Stimulated activated CD4-positive, alpha-beta T cell treated with anti-CD3 and anti-CD28 coated beads, Interleukin-2, amount 100 ng/mL, for 48 hours (primary cell): ENCODE measurements at places on chromosomes 1 and 21.

GRCh38 chr1:64242895-64243756 is 39.7 kb downstream of the UBE2U start:
- DNase-seq, result no peak

GRCh38 chr1:155062702-155063411 is 683 bp upstream of the EFNA4 start:
- DNase-seq, result peak; percentile 88

- peak; percentile 13 for DNase-seq
Measured at GRCh38 chr1:64864018-64864940, 102.1 kb downstream of the JAK1 start.

DNA sequence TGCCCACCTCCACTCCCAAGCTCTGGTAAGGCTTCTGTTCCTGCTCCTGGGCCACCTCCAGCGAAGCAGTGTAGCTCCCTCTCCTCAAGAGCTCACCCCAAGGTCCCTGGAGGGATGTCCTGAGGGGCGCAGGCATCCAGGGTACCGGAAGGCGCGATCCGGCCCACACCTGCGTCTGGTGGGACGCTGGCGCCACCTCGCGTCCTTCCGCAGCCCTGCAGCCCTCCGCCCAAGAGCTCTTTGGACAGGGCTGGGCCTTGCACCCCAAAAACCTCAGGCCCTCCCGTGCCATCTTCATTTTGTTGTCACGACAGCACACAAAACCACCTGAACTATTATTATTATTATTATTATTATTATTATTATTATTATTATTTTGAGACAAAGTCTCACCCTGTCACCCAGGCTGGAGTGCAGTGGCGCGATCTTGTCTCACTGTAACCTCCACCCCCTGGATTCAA is 49.2 kb upstream of the PAX7 start:
- DNase-seq, result peak; percentile 50

GRCh38 chr1:102941366-102941947 is 166.9 kb downstream of the COL11A1 start:
- no peak for DNase-seq

DNA sequence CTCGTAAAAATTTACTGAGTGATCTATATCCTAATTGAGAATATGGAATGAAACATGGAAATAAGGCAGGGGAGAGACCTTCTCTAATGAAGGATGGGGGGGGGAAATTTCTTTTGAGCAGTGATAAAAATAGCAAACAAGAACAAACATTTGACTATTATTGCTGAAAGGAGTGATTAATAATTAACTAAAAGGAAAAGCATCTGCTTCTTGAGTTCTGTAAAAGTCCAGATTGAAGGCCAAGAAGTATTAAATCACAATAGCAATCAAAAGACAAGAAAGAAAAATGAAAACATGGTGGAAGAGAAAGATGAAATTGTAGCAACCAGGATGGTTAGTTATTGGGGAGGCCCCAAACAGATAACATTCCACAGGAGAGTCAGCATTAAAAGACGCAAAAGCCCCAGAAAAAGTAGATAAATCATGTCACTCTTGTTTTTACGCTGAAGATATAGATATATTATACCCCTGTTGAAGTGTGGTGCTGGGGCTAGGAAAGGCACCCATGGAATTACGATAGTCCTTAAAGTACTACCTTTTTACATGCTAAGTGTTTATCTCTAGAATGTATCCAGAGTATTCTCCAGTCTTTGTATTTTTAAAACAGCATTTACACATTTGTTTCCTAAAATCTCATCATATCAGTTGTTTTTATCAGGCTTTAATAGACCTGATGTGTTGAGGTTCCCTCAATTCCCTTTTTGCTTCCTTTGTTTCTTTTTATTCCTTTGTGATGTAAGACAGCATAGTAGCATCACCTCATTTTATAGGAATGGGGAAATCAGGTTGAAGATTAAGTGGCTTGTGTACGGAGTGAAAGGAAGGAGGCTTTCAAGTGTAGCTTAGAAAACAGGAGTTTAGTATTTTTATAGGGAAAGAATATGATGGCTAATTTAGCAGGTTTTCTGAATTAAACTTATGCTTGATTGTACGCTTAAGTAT is 28.9 kb downstream of the DISP1 start:
- no peak for DNase-seq

- DNase-seq, result no peak
Measured at GRCh38 chr21:44780137-44780502, 21.5 kb downstream of the UBE2G2 start.

- no peak for DNase-seq
Measured at GRCh38 chr1:210377731-210378333, 49.1 kb downstream of the HHAT start.

DNA sequence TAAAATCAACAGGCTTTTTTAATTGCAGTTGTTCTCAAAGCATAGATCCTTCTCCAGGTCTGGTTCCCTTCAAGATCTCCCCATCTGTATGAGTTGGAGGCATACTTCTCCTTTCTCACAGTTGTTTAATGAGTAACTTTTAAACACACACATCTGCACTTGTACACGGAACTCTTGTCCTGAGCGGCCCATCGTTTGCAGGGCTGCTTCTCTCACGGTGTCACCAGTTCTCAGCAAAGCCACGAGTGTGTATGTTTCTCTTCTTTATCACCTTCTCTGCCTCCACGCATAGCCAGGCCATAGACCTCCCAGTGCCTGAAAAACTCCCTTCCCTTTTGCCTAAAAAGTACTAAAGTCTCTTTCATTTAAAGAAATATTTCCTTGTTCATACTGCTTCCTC is 68.7 kb upstream of the ROR1 start:
- DNase-seq, result no peak

GRCh38 chr1:222732216-222733159 is 4.5 kb upstream of the FAM177B start:
- no peak for DNase-seq

DNA sequence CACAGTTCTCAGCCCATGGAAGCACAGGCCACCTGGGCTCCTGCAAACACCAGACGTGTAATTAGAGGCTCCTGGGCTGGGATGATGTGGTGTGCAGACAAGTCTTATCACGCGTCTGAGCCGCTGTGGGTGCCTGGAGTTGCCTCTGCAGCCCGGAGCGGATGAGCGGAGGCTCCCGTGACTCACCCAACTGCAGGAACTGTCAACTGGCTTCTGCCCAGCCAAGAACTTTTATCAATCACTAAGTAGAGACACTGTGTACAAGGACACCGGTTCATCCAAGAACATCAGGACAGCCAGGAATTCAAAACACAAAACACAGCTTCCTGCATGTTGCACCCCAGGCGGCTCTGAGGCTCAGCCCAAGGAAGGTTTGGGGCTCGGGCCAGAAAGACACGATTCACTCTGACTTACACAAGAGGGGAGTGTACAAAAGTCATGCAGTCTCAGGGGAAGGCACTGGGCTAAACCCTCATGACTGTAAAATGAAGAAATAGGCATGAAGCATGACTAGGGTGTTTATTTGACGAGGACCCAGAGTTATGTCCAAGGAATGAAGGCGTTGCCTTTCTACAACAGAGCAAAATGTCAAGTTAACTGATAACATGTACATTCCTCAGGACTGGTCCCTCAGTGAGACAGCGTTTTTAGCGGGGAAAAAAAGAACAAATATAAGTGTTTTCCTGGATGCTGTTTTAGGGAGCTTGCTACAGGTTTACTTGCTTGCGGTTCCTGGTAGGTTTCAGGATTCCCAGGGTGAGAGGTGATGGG is 21.1 kb downstream of the ERRFI1 start:
- DNase-seq, result no peak

GRCh38 chr1:118339400-118340124 is 154.5 kb upstream of the SPAG17 start:
- DNase-seq, result no peak

GRCh38 chr1:233121947-233122559 is 171.6 kb downstream of the NTPCR start:
- DNase-seq, result no peak

- DNase-seq, result no peak
Measured at GRCh38 chr1:207839083-207839413, 71.9 kb downstream of the CD34 start.

DNA sequence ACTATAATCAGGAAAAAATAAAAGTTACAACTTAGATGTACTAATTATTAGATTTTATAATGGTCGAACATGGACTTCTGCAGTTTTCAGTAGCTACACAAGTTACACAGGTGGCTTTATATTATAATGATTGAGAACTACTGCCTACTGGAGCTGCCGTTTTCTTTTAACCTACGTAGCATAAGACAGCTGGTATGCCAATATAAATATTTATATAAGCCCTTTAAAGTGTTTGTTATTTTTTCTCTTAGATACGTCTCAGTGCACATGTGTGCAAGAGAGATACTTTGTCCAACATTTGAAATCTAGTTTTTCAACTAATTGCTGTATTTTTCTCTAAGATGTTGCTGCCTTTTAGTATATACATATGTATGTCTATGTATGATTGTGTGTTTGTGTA is 42.4 kb downstream of the PDC start:
- DNase-seq, result no peak

GRCh38 chr1:46404482-46405196 is 10.5 kb downstream of the FAAH start:
- DNase-seq, result no peak

DNA sequence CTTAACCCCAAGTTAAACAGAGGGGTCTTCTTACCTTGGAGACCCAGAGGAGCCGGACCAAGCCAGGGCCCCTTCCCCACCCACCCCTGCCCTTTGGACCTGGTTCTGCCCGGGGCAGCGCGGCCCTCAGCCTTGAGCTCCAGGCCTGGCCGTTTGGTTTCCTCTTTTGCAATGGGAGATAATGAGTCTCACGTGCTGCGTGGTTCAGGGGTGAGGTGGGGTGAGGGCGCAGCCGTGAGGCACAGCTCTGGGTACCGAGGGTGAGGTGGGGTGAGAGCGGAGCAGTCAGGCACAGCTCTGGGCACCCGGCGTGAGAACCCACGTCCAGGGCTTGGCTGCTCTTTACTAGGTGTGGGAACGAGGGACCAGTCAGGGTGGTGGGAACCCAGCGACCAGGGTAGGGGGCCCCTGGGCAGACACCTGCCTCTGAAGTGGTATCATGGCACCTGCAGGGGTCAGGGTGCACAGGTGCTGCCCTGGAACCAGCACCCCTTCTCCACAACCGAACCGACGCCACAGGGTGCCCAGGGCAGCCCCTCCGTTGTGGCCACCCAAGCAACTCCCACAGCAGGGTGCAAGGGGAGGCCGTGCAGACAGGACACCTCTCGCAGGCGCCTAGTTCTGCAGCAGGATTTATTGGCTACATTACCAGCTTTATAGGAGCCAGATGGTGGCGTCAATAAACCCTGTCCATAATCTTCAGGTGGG is 182.2 kb downstream of the PRDM16 start:
- no peak for DNase-seq

DNA sequence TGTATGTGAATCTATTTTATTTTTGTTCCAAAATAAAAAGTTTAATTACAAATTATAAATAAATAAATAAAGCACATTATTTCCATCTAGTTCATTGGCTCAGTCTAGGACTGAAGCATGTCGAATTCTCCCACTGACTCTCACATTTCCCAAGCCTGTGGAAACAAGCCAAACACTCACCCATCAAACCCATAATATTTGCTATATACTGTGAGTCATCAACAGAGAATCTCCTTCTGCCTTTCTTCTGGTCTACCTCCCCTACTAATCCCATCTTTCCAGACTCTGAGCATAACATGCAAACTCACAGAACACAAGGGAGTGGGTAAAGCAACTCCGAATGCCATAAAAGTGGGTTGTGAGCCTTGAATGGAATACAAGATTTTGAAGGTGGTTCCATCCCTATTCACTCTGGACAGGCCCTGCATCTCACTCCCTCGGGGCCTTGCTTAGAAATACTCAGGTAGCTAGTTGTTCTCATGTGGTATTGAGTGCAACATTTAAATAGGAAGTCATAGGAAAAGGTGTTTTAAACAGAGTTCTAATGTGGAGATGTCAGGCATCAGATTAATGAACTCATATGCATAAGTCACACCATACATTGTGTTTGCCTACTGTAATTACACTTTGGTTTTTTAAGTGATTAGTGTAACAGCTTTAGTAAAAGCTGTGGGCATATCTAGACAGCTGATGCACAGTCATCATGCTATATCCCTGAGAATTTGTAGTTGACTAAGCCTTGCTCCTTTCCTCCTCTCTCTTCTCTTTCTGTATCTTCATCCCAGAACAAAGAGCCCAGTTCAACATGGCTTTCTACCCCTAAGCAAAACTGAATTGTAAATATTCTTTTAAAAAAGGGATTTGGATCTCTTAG is 47.0 kb downstream of the F5 start:
- DNase-seq, result no peak

- no peak for DNase-seq
Measured at GRCh38 chr1:38052750-38053415, 6.3 kb upstream of the POU3F1 start.
